ENCODE measurements at places on chromosomes 6 and 20.

GRCh38 chr6:16493802-16494201 is 255.4 kb downstream of the GMPR start:
- no peak for DNase-seq

GRCh38 chr20:58433759-58434158 is 44.7 kb downstream of the VAPB start:
- no peak for DNase-seq

- DNase-seq, result peak; percentile 79
Measured at GRCh38 chr20:51631011-51631950, 88.8 kb upstream of the NFATC2 start.

DNA sequence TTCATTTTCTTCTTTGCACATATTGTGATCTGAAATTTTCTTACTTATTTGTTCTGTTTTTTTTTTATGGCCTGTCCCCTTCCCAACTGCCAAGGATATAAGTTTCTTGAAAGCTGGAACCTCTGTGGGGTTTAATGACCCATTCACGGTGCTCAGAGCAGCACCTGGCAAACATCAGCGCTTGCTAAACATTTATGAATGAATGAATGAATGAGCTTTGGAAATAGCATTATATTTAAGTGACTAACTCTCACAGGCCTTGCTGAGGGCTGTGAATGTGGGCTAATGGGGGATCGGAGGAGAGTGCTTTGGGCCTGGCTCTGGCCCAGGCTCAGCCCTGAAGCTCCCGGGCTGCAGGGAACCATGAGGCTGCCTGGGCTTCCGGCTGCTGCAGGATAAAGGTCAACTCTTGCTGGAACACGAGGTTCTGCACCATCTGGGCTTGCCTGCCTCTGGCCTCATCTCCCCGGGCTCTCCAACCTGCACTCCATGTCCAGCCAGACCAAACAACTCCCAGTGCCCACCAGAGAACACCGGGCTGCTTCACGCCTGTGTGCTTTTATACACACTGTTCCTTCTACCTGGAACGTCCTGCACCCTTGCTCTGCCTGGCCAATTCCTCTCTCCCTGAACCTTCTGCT is 14.6 kb upstream of the ARMC12 start:
- DNase-seq, result no peak

- DNase-seq, result no peak
Measured at GRCh38 chr6:134166511-134167261, 114.3 kb upstream of the SLC2A12 start.

DNA sequence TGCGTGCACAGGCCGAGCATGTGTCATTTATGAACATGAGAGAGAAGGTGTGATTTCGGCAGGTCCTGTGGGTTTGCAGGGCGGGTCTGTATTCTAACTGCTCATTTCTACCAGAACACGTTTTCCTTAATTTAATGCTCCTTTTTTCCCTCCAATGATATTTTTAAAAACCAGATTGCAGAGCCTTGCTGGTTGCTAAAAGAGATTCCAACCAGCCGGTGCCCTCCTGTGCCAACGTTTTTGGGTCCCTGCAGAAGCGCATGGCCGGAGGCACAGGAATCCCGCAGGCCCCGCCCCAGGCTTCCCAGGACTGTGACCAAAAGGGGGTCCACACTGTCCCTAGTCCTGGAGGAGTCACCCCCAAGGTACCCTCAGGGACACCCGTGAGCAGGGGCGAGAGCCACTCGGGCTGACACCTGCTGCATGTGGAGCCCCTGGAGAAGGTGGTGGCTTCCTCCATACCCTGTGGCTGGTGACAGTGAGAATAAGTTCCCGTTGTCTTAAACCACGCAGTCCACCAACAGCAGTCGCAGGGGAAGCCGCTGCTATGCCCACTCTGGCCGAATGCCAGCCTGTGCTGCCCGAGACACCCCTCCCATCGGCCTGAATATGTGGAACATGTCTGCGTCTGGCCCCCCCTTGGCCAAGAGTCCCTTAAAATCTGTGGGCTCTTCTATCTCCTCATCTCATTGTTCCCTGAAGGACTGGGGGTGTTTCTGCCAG is 15.7 kb upstream of the NTSR1 start:
- no peak for DNase-seq

DNA sequence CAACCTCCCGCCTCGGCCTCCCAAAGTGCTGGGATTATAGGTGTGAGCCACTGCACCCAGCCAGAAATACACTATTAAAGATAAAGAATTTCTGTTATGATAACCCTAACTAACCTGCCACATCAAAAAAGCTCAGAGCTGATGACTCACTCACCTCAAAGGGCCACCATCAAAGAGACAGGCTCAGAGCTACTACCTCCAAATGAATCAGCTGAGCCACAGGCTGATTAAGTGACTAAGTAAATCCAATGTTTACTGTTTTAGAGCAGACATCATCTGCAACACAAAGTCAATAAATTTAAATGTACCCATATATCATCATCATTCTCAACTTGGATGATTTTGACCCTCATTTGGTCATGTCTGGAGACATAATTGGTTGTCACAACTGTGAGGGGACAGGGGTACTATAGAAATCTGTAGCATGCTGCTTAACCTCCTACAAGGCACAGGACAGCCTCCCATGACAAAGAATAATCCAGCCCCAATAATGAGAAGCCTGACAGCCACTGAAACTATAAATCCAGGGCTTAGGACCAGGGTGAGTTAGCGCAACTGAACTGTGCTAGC is 106.5 kb downstream of the ATP9A start:
- DNase-seq, result no peak

DNA sequence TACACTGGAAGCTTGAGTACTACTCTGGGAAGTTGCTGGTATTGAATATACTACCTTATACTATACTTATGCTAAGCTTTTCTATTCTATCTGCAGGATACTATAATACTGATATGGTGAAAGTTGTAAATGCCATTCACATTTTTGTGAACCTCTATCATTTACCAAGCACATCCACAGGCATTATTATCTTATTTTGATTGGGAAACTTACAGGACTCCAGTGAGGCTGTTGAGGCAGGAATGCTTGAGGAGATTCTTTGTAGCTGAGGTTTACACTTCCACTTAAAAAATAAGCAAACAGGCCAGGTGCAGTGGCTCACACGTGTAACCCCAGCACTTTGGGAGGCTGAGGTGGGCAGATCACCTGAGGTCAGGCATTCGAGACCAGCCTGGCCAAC is 442.9 kb downstream of the QKI start:
- no peak for DNase-seq

DNA sequence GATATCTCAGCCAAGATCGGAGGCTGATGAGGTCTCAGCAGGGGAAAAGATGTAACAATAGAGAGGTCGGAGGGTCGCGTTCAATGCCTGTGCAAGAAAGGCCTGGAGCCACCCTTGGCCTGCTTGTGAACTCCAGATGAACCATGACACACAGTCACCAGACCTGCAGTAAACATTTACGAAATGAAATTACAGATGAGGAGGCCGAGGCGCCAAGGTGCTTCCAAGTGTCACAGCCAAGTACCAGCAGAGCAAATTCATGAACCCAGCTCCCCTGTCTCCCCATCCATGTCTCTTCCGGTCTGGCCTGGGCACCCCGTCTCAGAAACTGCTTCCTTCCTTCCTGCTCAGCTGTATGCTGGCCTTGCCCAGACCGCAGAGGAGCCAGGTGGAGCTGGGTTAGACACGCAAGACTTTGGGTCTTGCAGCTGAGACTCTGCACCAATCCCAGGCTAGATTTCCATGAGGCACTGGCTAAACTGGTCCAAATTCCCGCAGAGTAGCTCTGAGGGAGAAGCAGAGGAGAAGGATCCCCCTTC is 48.1 kb downstream of the CHMP4B start:
- DNase-seq, result no peak

GRCh38 chr6:21134356-21134755 is 459.2 kb upstream of the SOX4 start:
- no peak for DNase-seq

- DNase-seq, result peak; percentile 65
Measured at GRCh38 chr6:10801224-10801848, 37.0 kb downstream of the MAK start.

DNA sequence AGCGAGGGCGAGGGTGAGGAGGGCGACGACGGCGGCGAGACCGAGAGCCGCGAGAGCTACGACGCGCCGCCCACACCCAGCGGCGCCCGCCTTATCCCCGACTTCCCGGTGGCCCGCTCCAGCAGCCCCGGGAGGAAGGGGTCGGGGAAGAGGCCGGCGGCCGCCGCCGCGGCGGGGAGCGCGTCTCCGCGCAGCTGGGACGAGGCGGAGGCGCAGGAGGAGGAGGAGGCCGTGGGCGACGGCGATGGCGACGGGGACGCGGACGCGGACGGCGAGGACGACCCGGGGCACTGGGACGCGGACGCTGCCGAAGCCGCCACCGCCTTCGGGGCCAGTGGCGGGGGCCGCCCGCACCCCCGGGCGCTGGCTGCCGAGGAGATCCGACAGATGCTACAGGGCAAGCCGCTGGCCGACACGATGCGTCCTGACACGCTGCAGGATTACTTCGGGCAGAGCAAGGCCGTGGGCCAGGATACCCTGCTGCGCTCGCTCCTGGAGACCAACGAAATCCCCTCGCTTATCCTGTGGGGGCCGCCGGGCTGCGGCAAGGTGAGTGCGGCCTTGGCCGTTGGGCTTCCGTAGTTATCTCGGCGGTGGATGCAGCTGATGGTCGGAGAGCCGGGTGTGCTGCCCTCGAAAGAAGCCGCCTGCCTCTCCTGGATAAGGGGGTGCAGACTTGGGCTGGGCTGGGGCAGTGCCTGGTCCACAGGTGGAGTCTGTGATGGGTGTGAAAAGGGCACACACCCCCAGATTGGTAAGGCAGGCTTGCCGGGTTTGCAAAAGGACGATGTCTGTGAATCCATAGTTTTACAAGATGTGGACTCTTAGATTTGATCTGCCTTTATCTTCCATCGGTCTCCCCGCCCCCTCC is 938 bp downstream of the WRNIP1 start:
- peak; percentile 66 for DNase-seq

GRCh38 chr6:105397987-105398386 is 4.9 kb downstream of the PREP start:
- DNase-seq, result no peak

- no peak for DNase-seq
Measured at GRCh38 chr6:5677219-5678000, 329.3 kb downstream of the NRN1 start.

DNA sequence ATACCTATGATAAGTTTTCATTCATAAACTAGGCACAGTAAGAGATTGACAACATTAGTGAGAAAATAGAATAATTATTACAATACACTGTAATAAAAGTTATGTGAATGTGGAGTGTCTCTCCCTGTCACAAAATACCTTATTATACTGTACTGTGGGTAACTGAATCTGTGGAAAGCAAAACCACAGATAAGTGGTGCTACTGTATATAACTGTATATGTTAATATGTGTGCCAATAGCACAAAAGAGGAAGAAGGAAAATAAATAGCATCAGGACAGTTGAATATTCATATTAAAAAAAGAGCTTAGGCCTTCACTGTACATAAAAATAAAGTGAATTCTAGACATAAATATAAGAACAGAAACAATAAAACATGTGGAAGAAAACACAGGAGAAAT is 243.5 kb downstream of the CDKAL1 start:
- no peak for DNase-seq

DNA sequence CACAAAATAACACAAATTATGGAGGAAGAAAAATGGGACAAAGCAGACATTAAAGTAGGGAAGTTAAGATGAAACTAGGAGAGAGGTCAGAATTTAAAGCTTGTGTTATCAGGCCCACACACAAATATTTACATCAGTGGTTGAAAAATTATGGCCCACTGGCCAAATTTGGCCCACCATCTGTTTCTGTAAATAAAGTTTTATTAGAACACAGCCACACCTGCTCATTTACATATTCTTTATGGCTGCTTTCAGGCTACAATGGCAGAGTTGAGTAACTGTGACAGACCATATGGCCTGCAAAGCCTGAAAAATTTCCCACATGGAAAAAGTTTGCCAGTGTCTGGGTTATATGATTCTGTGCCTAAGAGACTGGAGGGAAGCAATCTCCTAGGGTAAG is 49.0 kb downstream of the SLC22A23 start:
- DNase-seq, result no peak

DNA sequence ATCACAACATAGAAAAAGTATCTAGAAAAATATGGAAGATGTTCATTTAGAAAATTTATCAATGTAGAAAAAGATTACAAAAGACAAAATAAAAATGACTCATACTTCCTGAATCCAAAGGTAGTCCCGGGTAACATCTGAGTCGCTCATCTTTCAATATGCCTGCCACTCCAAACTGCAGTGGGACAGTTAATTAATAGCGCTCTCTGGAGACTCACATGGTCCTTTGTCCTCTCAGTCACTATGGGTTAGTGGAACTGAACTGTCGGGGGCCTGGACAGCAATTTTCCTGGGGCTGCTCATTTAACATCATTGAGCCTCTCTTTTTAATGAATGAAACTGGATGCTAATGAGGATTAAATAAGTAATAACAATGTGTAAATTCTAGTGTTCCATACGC is 103.4 kb downstream of the MAP3K4 start:
- no peak for DNase-seq

GRCh38 chr20:19811231-19811630 is 53.2 kb downstream of the RIN2 start:
- DNase-seq, result no peak

DNA sequence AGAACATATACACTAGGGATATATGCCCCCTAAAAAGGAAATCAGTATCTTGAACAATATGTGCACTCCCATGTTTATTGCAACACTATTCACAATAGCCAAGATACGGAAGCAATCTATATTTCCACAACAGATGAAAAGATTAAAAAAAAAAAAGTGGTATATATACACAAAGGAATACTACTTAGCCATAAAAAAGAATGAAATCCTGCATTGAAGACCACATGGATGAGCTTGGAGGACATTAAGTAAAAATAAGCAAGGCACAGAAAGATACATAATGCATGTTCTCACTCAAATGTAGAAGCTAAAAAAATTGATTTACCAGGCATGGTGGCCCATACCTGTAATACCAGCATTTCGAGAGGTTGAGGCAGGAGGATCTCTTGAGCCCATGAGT is 4.6 kb downstream of the GOPC start:
- no peak for DNase-seq

DNA sequence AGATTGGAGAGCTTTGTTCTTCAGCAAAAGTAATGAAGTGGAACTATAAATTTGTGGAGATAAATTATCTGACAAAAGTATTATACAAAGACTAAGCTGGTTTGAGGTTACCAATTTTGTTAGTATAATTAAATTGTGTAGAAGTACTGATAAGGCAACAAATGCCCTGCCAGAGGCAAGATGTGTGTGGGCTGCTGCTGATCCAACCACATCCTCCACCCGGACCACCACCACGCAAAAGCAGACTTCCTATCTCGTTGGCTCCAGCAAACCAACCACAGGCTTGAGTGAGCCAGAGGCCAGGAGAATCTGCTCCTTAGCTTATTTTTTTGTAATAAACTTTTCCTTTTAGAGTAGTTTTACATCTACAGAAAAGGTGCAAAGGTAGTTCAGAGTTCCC is 1.1 kb upstream of the MYLK4 start:
- DNase-seq, result no peak

Data from right forelimb (tissue), 1 donor.